Spinal cord (tissue), 10 donors: ENCODE measurements at places on chromosomes 7 and 10.
A peak's percentile ranks its signal among the peaks of the same experiment; 100 is the strongest.

DNA sequence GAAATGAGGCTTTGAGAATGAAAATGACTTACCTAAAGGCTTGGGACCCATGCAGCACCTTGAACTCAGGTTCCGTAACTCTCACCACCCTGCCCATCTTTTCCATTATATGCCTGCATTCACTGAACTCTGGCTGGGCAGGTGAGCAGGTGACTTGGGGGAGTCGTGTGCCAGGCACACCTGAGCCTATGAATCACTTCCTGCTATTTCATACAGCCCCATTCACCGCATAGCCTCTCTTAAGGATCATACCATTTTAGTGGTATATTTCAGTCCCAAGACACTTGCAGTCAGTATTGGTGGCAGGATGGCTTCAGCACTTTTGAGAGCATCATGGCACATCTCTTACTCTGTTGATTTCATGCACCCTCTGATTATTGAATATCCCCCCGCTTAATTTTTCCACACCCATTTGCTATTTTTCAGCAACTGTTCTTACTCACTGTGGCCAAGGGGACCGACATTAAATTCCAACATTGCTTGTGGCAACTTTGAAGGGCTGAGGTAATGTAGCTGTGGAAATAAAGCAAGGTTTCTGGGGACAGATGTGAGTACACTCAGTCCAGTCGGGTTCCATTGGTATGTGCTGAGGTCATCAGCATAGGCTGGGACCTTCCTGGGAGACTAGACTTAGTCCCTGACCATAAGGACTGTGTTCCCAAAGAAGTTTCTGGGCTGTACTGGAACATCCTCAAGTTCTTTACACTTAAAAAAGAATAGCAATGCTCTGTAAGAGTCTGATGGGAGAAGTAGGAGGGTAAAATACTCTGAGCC is 39.8 kb upstream of the ZNF438 start:
- H3K4me3 ChIP-seq, result no peak overlapping the region
- no peaks in the 10 kb centered on the region for H3K36me3 ChIP-seq
- H3K27ac ChIP-seq, result peak overlapping the region; percentile 55
- H3K27me3 ChIP-seq, result no peaks in the 10 kb centered on the region

DNA sequence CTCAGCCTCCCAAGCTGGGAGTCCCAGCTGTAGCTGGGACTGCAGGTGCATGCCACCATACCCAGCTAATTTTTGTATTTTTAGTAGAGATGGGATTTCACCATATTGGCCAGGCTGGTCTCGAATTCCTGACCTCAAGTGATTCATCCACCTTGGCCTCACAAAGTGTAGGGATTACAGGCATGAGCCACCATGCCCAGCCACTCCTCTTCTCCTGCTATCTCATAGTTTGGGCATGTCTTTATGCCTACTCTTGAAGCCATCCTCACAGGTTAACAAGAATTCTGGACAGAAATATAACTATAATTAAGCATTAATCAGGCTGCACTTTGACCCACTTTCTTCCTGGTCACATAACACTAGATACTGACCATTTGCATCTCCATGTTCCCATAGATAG is 28.6 kb upstream of the C10orf67 start:
- H3K4me3 ChIP-seq, result no peak overlapping the region
- H3K27me3 ChIP-seq, result no peaks in the 10 kb centered on the region
- H3K27ac ChIP-seq, result no peak overlapping the region

- peak overlapping the region; percentile 31 for H3K4me3 ChIP-seq
- no peak overlapping the region for H3K27ac ChIP-seq
- no peak for DNase-seq
- peaks cover 98% of the 10 kb centered on the region for H3K27me3 ChIP-seq
- H3K4me1 ChIP-seq, result peaks cover 56% of the 10 kb centered on the region
Measured at GRCh38 chr10:101230183-101230917, 1.1 kb upstream of the LBX1 start.

DNA sequence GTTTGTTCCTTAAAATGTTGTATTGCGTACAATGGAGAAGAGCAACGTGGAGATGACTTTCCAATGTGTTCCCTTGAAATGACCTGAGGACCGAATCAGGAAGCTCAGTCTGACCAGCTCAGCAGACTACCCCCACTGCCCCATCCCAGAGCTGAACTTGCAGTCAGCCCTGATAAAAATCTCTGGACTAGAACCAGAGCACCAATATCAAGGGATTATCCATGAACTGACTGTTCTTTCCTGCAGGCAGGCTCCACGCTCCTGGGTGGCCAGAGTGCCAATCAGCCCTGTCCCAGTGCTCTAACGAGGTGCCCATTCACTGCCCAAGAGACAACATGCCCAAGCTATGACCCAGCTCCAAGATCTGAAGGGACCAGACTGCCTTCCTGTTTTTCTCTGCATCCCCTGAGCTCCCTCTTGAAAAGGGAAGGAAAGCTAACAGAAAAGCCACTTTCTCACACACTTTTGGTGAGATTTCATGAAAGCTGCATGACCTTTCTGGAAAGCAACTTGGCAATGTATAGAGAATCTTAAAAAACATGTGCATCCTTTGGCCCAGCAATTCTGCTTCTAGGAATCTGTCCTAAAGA is 130.2 kb downstream of the KCNMA1 start:
- H3K27ac ChIP-seq, result no peak overlapping the region
- peaks cover 4% of the 10 kb centered on the region for H3K4me1 ChIP-seq
- H3K36me3 ChIP-seq, result no peaks in the 10 kb centered on the region
- no peaks in the 10 kb centered on the region for H3K27me3 ChIP-seq
- H3K4me3 ChIP-seq, result no peak overlapping the region

DNA sequence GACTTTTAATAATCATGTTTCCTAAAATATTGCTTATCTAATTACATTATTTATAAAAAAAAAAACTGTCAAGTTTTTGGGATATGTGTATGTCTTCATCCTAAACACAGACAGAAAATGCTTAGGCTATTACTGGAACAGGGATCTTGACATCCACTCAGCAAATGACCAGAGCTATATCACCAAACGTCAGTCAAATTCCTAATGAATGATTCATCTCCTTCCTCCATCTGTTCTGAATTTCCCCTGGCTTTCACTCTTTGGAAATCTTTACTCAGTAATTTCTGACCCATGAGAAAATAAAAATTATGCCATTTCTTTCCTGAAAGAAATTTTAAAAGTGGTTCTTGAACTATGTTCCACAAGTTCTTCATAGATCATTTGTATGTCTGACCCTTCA is 552.4 kb upstream of the KCND2 start:
- H3K36me3 ChIP-seq, result no peaks in the 10 kb centered on the region
- no peak overlapping the region for H3K27ac ChIP-seq
- DNase-seq, result no peak
- H3K27me3 ChIP-seq, result no peaks in the 10 kb centered on the region
- H3K4me1 ChIP-seq, result no peaks in the 10 kb centered on the region
- H3K4me3 ChIP-seq, result no peak overlapping the region
